Stimulated activated CD4-positive, alpha-beta T cell treated with anti-CD3 and anti-CD28 coated beads, Interleukin-2, amount 100 ng/mL, for 4 hours (primary cell): ENCODE measurements at places on chromosomes 2 and 18.

- DNase-seq: no peak
Measured at GRCh38 chr18:12394428-12394827, 13.3 kb upstream of the PRELID3A start.

DNA sequence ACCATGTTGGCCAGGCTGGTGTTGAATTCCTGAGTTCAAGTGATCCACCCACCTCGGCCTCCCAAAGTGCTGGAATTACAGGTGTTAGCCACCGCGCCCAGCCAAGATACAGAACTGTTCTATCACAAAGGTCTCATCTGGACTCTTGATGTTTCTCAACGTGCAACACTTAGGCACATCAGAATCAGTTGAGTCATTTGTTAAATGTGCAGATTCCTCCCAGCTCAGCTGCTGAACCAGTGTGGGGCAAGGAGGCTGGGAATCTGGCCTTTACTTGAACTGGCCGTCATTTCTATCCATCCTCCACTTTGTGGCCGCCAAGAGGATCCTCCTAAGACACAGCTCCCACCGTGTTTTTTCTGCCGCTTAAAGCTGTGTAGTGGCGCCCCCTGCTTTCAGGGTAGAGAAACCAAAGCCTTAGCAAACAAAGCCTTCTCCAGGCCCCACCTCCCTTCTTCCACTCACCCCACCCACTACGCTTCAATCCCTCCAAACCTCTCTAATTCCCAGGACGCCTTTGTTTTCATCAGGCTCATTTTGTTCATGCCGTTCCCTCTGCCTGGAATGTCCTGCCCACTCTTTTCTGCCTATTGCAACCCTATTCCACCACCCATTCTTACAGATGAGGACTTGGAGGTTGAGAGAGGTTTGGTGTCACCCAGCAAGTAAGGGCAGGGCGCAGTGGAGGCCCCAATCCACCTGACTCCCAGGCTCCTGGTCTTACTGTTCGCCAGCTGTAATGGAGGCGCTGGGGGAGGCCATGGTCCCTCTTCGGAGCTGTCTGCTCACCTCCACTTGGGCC lies 776 bp upstream of the SPEG start:
- no peak for DNase-seq

- no peak for DNase-seq
Measured at GRCh38 chr2:186835628-186836027, 13.3 kb downstream of the ZSWIM2 start.

DNA sequence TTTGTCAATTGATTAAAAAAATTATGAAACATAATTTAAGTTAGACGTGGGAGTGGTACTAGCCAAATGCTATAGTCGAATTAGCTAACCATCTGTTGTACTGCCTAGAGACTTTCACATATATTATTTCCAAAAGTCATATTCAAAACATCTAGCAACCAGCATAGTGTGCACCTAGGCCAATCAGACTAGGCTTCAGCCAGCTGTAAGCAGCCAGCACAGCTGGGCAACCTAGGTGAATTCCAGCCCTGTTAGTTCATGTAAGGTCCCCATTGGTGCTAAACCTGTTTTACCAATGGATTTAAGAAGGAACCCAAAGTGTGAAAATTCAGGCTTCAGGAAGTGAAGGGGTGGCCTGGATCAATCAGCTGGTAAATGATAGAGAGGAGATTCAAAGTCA lies 144.3 kb downstream of the BCL2 start:
- DNase-seq: no peak

DNA sequence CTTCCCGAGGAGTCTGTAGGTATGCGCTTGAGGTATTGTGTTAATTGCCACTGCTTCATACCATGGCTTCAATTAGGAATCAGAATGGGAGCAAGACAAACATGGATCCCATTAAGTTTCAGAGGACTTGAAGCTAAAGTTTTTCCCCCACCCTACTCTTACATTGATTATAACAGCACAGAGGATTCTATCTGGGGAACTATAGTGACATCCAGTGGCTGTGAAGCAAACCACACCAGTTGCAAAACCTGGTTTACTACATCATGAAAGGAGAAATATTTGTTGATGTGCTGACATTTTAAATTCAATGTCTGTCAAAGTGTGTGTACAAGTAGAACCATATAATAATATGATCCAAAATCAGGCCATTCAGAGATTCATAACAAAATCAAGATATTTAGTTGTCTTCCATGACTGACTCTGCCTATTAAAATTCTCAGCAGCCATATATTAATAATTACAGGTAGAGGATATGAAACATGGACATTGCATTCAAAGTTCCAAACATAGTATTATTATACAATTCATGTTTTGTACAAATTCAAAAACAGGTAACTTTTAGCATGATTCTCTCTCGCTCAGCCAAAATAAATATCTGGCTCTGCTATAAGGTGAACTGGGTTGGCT lies 82.9 kb downstream of the GRB14 start:
- DNase-seq: no peak

DNA sequence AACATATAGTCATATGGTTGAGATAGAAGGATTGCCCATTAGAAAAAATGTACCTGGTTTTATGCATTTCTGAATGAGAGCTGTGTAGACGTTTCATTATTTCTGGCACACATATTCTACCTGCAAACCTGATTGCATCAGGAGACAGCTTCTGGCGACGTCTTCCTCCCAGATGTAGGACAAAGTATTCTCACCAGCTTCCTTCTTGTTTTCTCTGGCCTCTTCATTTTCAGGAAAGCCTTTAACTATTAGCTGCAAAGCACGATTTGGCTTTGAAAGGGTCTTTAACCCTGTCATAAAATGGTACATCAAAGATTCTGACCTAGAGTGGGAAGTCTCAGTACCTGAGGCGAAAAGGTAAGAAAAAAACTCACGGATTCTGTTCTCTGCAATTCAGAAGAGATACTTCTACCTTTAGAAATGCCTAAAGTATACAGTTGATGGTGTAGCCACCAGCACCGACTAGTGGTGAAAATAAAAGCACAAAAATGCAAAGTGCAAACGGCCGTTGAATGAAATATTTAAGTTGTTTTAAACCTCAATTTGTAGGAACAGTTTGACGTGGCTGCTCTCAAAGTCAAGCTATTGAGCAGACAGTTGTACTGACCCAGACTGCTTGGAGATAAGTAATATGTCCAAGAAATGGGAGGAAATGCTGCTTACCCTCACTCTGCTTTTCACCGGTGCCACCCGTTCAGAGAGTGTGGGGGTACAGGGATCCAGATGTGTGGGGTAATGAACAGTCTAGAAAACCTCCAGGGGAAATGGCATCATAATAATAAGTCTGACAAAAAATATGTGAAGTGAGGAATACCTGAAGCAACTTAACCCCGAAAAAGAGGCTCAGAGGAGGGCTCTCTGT lies 20.2 kb downstream of the IL18RAP start:
- DNase-seq: peak; percentile 39

GRCh38 chr18:77207540-77207939 lies 42.1 kb upstream of the GALR1 start:
- peak; percentile 40 for DNase-seq

DNA sequence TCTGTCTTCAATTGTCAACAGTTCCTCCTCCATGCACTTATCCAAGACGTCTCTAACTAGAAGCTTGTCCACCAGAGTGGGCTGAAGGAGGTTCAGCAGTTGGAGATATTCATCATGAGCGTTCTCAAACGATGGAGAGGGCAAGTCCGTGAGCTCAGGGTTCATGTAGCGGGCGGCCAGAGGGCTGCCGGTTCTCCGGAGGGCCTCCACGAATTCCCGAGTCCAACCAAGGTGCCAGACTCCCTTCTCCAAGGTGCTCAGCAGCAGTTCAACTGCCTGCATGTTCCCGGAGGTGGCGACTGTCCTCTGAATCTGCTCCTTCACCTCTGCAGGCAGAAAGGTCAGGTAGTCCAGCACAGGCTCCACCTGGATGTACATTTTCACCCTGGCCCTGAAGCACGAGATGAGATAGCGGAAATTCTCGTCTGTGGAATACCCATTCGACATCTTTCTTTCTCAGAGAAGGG lies 590 bp downstream of the IFIH1 start:
- no peak for DNase-seq

GRCh38 chr2:8006626-8007025 lies 675.2 kb upstream of the ID2 start:
- no peak for DNase-seq
